ENCODE measurements at places on chromosomes 5 and 9. TPM values are rescaled to one million over a fixed set of nuclear protein-coding genes. Genes with fewer than 3 reads are reported as not detected.

Gene ADAMTS2
- 32.0 TPM for total RNA-seq

Gene PCDHB9
- total RNA-seq: 3.3 TPM

Gene RORB
- total RNA-seq: 0.35 TPM

Gene DCAF12
- total RNA-seq: 55.1 TPM

Gene TMEM215
- 0.88 TPM for total RNA-seq

Gene CDK9
- total RNA-seq: 50.9 TPM

Gene WDR36
- total RNA-seq: 42.3 TPM

Gene CLIC3
- 2.5 TPM for total RNA-seq

Gene CDKN2B-AS1
- total RNA-seq: not detected

Gene ADGRD2
- not detected for total RNA-seq

Gene CLK4
- 40.6 TPM for total RNA-seq

Gene LMX1B
- 4.1 TPM for total RNA-seq

Gene CCNH
- 64.6 TPM for total RNA-seq

Gene GRXCR2
- total RNA-seq: 0.29 TPM

Gene CMYA5
- total RNA-seq: 72.5 TPM

Gene EDIL3
- total RNA-seq: 28.2 TPM

Gene C1QTNF3
- total RNA-seq: 60.7 TPM

Gene CARD9
- 5.7 TPM for total RNA-seq

Gene NAIP
- total RNA-seq: 28.1 TPM

Gene UBLCP1
- total RNA-seq: 12.1 TPM

Gene EIF4E1B
- total RNA-seq: not detected

Gene ACTBL2
- not detected for total RNA-seq

Gene MEGF10
- 5.7 TPM for total RNA-seq

Gene PDE8B
- 5.1 TPM for total RNA-seq

Gene PCDHA3
- total RNA-seq: 0.64 TPM

Gene MYMK
- 2.8 TPM for total RNA-seq

Gene CARTPT
- 0.23 TPM for total RNA-seq

Gene LECT2
- not detected for total RNA-seq

Gene CDH9
- 10.2 TPM for total RNA-seq

Gene PCDHA13
- total RNA-seq: 0.88 TPM

Gene ARID3C
- total RNA-seq: 0.12 TPM

Gene WWC1
- 50.3 TPM for total RNA-seq

Gene STK32A
- 17.1 TPM for total RNA-seq
